ENCODE measurements at places on chromosomes 1 and 21.

DNA sequence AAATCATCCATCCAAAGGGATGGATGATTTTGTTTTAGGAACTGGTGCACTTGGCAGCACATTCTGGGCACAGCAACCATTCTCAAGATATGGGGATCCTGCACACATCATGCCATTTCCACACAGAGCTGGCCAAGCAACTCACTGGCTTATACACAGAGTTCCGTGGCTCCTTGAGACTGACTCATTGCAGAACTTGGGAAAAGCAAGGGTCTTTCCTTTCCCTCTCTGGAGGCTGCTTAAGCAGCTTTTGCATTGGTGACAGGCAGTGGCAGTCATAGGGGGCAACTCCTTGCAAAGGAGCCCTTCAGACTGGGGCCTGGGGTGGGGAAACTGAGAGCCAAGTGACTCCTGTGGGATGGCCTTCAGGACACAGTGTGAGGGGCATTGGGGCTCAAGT lies 1.9 kb upstream of the MAD2L2 start:
- H3K27me3 ChIP-seq, result no peaks in the 10 kb centered on the region
- no peak for DNase-seq
- H3K4me1 ChIP-seq, result peaks cover 23% of the 10 kb centered on the region
- no peaks in the 10 kb centered on the region for H3K36me3 ChIP-seq
- H3K4me3 ChIP-seq, result no peak overlapping the region
- H3K27ac ChIP-seq, result no peak overlapping the region

GRCh38 chr1:56215771-56216170 lies 363.6 kb downstream of the PLPP3 start:
- H3K4me1 ChIP-seq, result no peaks in the 10 kb centered on the region
- H3K4me3 ChIP-seq, result no peak overlapping the region
- no peak for DNase-seq
- no peak overlapping the region for H3K27ac ChIP-seq
- no peaks in the 10 kb centered on the region for H3K36me3 ChIP-seq

GRCh38 chr1:181632492-181632891 lies 149.2 kb downstream of the CACNA1E start:
- no peaks in the 10 kb centered on the region for H3K4me1 ChIP-seq
- no peak for DNase-seq
- no peaks in the 10 kb centered on the region for H3K27me3 ChIP-seq
- H3K36me3 ChIP-seq, result no peaks in the 10 kb centered on the region
- no peak overlapping the region for H3K4me3 ChIP-seq

GRCh38 chr1:175211656-175212055 lies 19.1 kb upstream of the KIAA0040 start:
- no peaks in the 10 kb centered on the region for H3K36me3 ChIP-seq
- no peak overlapping the region for H3K4me3 ChIP-seq
- H3K27ac ChIP-seq, result no peak overlapping the region
- H3K27me3 ChIP-seq, result no peaks in the 10 kb centered on the region
